Activated CD4-positive, alpha-beta T cell treated with anti-CD3 and anti-CD28 coated beads, Interleukin-10, Interleukin-2, amounts not matched to agents 100 ng/mL and 50 ng/mL, durations not matched to agents 16 hours and 8 hours (primary cell): ENCODE measurements at places on chromosomes 5 and 9.
A peak's percentile ranks its signal among the peaks of the same experiment; 100 is the strongest.

GRCh38 chr5:65832603-65833228 lies 93.7 kb upstream of the ERBIN start:
- no peak for DNase-seq

GRCh38 chr5:141155540-141156374 lies 5.9 kb downstream of the PCDHB6 start:
- DNase-seq, result no peak

DNA sequence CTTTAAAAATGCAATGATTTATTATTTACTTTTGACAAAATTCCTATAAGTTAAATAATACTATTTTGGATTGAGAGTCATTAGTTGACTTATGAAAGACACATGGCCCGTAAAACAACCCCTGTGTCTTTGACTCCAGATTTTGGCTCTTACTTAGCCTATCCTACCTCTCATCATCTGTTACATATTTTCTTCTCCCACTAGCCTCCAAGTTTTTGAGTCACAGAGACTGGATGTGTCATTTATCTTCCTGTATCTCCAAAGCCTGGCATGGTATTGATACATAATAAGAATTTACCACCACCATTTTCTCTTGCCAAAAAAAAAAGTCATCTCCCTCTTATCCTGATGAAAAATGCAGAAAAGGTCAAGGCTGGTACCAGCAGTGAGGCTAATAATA lies 99.9 kb downstream of the GABRB2 start:
- no peak for DNase-seq

DNA sequence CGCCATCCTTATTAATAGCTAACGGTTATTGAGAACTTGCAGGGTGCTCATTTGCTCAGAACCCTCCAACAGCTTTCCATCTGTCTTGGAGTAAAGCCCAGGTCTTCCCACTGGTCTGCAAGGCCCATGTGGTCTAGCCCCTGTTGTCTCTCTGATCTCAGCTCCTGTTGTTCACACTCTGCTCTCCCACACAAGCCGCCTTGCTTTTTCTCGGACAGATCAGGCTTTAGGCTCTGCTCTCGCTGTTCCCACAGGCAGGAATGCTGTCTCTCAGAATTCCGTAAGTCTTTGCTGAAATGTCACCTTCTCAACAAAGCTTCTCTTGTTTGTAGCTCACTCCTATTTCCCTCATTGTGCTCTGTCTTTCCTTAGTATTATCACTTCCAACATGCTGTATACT lies 34.3 kb downstream of the GPR107 start:
- no peak for DNase-seq

- DNase-seq, result peak; percentile 18
These were observed 5.1 kb upstream of the SMIM15 start for GRCh38 chr5:61167382-61167781.

GRCh38 chr5:90134892-90135291 lies 274.7 kb downstream of the CETN3 start:
- no peak for DNase-seq

GRCh38 chr9:105964156-105964555 lies 269.8 kb downstream of the TMEM38B start:
- no peak for DNase-seq

- DNase-seq, result no peak
These were observed 49.7 kb downstream of the PDZD2 start for GRCh38 chr5:31688515-31689092.

- no peak for DNase-seq
These were observed 106.2 kb downstream of the FBXL7 start for GRCh38 chr5:15606197-15606596.

DNA sequence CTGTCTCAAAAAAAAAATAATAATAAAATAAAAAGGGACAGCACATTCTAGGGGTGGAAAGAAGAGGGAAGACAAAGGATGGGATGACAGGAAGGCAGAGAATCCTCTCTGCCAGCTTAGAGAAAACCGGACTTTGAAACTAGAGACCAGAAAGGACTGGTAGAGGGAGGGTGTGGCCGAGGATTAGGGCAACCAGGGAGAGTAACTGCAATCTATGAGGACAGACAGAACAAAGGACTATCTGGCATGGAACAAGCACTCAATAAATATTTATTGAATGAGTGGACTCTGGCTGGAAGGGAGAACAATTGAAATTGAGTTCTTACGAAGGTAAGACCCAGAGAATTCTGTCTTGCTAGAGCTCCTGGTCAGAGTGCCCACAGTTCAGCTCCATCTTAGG lies 2.4 kb downstream of the GBA2 start:
- no peak for DNase-seq

DNA sequence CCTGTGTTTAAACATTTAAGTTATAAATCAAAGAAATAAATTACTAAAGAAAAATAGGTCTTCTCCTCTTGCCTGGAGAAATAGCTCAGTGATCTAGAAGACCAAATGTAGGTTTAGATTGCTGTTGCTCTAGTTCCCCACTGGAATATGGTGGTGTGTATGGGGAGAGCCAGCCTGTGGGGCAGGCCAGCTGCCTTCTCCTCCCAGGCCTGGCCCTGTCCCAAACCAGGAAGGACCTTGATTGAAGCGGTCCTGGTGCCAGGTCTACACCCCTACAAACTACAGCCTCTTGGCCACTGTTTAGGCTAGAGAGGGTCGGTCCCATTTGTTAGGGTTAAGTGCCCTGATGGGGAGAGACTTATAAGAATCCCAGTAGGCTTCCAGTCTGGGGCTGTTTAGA lies 35.4 kb downstream of the MAN2A1 start:
- DNase-seq, result no peak

GRCh38 chr5:112555691-112556090 lies 136.6 kb upstream of the EPB41L4A start:
- no peak for DNase-seq

- no peak for DNase-seq
These were observed 15.4 kb downstream of the RNF130 start for GRCh38 chr5:180056153-180056552.

DNA sequence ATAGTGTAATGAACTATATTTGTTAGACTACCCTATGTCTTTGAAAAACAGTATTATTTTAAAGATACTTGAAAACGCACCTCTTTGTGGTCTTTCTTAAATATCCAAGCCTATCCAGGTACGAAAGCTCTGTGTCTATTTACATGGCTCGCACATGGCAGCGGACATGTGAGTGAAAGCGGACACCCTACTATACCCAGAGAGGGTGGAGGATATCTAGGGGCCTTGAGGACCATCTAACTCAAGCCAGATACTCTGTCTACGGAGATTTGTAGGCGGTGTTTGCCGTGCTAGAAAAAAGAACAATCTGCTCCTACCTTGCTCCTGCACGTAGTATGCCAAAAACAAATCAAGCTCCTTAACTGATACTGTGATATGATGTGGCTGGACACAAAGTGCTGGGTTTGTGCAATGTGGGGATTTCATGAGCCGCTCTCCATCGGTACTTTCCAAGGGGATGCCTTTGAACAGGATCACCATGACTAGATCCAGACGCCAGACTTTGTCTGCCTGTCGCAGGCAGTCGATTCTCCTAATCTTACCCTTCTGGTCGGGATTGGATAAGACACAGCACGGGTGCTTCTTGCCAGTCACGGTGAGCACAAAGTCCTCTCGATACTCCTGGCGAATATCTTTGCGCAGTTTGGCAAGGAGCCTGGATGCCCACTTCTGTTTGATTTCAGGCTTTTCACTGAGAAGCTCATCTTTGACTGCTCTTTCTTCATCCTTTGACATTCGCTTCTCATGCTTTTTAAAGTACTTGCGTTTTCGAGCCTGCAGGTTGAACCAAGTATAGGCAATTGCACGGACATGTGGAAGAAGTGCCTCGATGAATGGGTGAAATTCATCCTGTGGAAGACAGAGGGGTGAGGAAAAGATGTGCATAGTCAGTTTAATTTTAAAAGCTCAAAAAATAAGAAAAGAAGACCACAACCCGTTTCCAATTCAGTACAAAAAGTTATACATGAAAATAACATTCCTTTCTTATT lies 7.0 kb downstream of the NFIB start:
- no peak for DNase-seq

DNA sequence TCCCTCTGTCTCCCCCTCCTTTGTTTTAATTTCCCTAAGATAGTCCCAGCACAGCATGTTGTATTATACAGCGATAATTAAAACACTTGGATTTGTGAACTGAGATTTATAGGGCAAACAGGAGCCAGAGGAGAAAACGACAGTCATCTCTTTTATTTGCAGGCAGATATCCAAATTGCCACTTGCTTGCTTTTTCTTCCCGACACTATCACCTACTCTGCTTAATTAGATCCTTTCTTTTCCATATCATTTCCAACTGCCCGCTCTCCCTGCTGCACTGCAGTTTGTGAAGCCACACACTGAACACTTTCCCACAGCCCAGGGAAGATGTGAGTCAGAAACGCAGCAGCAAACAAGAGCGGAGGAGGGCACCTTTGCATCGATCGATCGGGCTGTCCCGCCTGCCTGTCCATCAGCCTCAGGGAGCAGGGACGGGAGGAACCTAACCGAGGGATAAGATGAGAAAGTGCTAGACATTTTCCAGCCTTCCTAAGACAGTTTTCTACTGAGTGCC lies 35.8 kb upstream of the SPRY4 start:
- DNase-seq, result peak; percentile 19

DNA sequence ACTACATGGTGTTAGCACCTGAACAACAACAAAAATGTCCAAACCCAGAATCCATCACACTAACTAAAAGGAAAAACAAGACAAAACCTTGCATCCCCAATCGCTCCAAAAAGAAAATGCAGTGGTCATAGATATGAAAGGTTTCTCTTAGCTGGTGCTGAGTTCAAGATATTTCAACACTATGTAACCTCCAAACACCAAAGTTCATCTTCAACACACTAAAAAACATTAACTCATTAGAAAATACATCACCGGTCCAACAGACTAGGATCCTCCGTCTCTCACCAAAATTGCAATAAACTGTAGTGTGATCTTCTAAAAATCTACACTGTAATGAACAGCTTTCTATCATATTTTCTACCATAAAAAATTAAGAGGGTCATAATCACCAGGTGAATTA lies 60.8 kb downstream of the ECPAS start:
- DNase-seq, result no peak

DNA sequence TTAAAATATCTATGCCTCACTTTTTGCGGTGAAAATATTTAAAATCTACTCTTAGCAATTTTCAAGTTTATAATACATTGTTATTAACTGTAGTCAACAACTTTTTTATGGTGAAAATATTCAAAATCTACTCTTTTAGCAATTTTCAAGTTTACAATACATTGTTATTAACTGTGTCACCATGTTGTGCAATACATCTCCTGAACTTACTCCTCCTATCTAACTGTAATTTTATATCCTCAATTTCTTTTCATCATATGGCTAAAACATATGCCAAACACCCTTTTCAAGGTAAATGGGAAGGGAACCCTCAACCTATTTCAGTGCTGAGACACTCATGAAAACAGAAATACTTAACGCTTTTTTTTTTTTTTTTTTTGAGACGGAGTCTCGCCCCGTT lies 982.7 kb upstream of the DMAC1 start:
- no peak for DNase-seq

- DNase-seq, result no peak
These were observed 231.3 kb upstream of the SLC30A5 start for GRCh38 chr5:68862560-68862959.

DNA sequence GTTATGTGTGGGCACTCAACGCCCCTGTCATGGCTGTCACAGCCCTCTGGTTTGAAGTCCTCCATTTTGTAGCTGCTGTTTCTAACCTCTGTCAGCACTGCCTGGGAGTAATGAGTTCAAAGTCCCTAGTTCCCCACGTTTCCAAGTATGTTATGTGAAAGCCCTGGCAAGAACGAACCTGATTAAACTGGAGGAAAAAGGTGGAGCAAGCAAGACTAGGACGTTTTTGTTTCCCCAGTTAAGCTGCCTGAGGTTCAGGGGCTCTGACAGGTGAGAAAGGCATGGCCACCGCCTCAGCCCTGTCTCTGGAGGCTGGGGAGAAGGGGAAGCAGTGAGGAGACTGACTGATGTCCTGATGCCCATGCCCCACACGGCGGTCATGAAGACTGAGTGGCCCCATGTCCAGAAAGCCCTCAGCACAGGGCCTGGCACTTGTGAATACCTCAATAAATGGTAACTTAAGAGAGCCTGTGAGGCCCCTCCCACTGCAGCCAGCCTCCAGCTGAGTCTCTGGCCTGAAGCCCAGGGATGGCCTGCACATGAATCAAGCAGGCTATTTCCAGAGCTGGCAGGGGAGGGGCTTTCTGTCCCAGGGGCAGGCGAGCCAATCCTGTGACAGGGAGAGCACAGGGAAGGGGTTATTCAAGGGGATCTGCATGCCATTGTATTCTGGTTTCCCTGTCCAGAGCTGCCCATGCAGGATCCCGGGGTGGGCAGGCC lies 61.8 kb downstream of the PFDN1 start:
- no peak for DNase-seq

DNA sequence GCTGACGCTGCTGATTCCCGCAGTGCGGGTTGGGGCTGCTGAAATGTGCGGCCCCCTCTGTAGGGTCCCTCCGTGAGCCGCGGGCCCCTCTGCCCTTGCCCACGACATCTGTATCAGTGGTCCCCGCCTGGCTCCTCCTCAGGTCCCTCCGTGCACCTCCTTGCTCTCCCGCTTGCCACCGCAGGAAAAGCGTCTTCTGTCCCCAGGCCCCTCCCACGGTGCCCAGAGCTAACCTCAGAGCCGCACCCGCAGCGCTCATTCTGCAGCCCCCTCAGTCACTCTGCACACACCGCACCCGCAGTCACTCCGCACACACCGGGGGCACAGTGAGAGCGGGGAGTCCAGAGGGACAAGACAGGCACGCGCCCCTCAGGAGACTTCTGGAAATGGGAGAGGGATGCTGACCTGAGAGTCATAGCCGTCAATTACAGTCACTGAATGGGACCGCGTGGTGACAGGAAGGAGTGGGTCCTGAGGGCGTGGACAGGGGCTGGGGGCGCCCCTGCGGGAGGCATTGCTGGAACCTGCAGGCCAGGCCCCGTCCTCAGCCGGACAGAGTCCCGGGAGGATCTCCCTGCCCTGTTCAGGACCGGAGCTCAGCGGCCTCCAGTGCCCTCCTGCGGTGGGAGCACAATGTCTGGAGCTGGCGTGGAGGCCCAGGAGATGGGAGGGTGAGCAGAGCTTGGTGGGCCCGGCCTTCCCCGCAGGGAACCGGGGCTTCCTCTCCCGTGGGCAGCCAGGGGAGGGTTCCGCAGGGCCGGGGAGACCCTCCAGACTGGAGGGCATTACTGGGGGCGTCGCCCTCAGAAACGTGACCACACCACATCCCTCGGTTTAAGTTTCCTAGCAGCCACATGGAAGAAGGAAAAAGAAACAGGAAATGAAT lies 66.1 kb upstream of the CTSL start:
- no peak for DNase-seq

DNA sequence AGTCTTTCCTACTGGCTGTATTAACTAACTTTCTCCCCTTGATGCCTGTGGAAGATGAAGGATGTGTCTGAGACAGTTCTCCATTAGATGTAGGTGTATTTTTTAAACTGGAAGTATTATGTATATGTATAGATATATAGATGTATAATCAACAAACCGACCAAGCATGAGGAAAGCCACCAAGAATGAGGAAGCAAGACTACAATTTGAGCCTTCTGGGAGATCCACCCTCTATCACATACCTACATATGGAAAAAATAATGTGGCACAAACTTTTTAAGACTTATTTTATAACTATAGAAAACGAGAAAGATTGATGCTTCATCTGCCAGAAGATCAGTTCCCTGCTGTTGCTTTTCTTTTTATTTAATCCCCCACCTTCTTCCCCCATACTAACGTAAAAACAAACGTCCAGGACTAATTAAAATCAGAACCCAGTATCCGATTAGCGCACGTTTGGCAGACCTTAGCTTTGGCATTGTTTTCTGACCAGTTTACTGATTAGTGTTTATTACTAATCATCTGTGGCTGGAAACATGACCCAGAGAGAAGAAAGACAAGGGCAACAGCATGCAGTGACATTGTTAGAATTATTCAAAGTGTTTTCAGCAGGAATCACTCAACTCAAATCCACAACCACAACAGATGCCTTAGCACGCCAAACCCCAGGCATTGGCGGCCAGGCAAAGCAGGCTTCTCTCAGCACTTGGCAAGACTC lies 490.2 kb downstream of the EBF1 start:
- DNase-seq, result no peak
